EH (cell line): ENCODE measurements at places on chromosomes 7 and 10.

DNA sequence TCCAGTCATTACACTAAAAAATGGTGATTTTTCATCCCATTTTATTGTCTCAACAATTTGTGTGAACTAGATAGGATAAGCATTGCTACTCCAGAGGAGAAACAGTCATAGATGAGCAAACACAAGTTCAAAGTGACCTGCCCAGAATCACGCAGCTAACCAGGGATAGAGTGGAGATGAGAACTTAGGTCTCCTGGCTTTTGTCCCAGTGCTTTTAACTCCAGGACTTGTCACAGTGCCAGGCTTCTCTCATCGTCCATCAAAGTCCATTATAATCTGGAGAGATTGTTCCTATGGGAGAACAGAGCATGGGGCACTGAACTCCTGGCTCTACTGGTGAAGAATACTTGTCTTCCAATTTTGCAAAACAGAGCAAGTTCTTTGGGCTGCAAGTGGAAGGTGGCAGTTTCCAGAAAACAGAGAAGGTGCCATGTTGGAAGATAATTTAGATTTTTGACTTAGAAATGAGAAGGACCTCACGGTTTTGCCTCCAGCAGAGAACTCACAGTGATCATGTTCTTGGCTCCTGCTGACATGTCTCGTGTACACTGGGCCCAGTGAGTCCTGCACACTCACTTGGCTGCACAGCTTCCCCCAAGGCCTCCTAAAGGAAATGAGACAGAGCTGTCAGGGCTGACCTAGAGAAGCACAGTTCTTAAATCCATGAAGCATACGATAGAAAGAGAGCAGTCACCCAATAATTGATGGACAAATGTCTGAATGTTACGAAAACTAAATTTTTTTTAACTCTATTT lies 322.9 kb upstream of the NRP1 start:
- peak; percentile 67 for DNase-seq

DNA sequence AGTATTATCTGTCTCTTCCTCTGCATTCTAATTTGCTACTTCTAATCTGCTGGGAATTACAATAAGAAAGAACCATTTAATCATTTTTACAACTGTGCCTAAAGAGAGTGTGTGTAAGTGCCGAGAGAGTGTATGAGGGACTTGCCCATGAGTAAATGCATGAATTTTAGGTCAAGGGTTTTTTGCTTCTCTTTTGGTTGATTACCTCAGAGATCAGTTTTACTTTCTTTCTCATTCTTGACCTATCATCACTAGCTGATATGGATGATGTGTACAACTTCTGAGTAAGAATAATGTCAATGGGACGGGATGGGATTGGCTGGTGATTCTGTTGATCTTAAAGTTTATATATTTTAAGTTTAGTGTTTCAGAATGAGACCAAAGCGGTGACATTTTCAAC lies 47.8 kb downstream of the IKZF1 start:
- DNase-seq = no peak

GRCh38 chr10:119550827-119551226 lies 8.3 kb upstream of the RGS10 start:
- DNase-seq = no peak

DNA sequence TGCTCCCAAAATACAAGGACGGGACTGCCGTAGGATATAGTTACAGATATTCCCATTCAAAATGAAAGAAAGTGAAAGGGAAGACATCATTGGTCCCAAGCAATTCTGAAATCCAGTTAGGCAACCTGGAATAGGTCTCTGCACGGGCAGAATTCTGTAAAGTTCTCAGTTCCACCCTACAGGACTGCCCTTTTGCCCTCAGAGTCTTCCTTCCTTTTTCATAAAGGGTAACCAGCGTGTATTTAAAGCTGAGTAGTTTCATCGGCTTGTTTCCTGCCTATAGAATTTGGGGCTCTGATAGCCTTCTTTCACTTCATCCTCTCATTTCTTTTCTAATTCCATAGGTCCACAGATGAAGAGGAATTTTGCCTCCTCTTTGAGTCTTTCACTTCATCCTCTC lies 20.0 kb downstream of the COPG2 start:
- no peak for DNase-seq

GRCh38 chr7:95933618-95934017 lies 161.3 kb downstream of the DYNC1I1 start:
- no peak for DNase-seq

GRCh38 chr10:17708821-17709220 lies 43.2 kb upstream of the TMEM236 start:
- peak; percentile 15 for DNase-seq
